ENCODE measurements at places on chromosomes 7 and 10.

GRCh38 chr7:150788474-150789269, 11.5 kb downstream of the TMEM176B start:
- peak; percentile 72 for DNase-seq

DNA sequence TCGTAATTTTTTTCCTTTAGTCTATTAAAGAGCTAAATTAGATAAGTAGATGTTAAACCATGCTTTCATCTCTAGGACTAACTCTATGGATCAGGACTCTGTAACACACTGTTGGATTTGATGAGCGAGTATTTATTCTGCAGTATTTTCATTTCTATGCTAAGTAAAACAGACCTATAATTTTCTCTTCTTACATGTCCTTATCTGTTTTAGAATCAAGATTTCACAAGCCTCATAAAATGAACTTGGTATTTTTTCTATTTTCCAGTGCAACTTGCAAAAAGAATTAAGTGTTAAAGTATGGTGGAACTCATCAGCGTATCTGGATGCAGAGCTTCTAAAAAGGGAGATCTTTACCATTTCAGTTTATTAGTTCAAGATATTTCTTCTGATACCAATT, 2.4 kb downstream of the CACUL1 start:
- no peak for DNase-seq

GRCh38 chr10:21814866-21815265, 188.7 kb downstream of the DNAJC1 start:
- DNase-seq: no peak

GRCh38 chr7:43014406-43014805, 82.2 kb downstream of the MRPL32 start:
- no peak for DNase-seq

GRCh38 chr7:112129655-112130323, 76.4 kb downstream of the DOCK4 start:
- peak; percentile 26 for DNase-seq

DNA sequence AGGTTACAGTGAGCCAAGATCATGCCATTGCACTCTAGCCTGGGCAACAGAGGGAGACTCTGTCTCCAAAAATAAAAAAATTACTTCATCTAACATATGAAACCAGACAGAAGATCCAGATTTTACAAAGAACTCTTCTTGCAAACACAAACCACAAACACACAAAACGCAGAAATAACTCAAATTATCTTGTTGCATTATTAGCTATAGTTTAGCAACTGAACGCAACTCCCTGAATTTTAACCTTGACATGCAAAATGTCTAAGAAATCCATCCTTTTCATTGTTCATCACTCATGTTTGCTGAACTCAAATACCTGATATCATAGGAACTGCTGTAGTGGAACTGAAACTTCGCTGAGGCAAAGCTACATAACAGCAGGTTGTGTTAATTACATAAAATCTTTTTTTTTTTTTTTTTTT, 64.1 kb downstream of the MICU1 start:
- no peak for DNase-seq

- DNase-seq: no peak
Measured at GRCh38 chr10:16886031-16886430, 68.8 kb upstream of the RSU1 start.

DNA sequence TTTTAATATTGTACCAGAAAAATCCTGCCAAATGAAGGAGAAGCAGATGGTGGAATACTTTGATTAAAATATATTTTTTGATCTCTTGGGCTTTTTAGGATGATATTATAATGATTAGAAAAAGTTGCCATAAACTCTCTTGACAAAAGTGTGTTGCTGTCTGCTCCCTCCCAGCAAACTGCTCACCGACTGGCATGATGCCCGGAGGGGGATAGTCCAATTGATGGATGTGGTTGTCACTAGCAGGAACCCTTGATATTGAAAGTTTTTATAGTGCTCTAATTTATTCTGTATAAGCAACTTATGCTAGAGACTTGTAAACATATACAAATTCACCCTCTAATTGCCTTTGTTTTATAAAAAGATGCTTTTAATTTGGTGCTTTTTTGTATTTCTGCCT, 114.0 kb downstream of the DNAH11 start:
- DNase-seq: no peak

GRCh38 chr10:86269332-86269731, 97.3 kb downstream of the GRID1 start:
- DNase-seq: no peak

GRCh38 chr7:10731253-10731773, 242.4 kb upstream of the PHF14 start:
- DNase-seq: no peak

GRCh38 chr10:7186387-7187018, 224.3 kb downstream of the SFMBT2 start:
- no peak for DNase-seq

DNA sequence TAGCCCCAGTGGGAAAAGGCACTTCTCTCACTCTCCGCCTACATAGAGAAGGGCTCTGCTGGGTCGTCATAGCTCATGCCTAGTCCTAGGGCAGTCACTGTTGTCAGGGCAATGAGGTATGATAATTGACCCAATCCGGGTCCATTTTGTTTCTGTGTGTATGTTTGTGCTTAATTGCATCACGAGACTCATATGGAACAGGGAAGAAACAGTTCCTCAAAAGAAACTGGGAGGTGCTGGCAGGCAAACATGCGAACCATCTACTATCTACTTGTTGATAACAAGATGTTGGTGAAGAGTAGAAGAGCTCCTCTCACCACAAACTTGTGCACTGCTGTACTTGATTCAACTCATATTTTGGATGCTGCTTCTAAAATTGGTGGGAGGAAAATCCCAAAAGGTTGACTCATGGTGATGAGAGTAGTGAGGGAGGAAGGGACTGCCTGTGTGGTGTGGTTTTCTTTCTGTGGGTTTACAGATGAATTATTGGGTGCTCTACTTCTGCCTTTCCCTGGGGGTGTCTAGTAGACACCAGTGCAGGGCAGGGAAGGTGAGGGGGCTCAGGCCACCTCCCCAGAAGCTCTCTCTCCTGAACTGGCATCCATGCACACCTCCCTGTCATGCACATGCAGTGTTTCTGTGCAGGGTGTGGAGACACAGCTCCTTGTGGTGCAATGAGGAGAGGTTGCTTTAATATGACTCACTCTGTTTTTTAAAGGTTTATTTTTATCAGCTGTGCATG, 29.4 kb downstream of the LSMEM1 start:
- DNase-seq: no peak

GRCh38 chr7:31744294-31744874, 57.4 kb downstream of the PPP1R17 start:
- peak; percentile 58 for DNase-seq

- no peak for DNase-seq
Measured at GRCh38 chr7:123023126-123023525, 27.6 kb upstream of the TAS2R16 start.

GRCh38 chr7:92758796-92759431, 77.5 kb downstream of the CDK6 start:
- no peak for DNase-seq

DNA sequence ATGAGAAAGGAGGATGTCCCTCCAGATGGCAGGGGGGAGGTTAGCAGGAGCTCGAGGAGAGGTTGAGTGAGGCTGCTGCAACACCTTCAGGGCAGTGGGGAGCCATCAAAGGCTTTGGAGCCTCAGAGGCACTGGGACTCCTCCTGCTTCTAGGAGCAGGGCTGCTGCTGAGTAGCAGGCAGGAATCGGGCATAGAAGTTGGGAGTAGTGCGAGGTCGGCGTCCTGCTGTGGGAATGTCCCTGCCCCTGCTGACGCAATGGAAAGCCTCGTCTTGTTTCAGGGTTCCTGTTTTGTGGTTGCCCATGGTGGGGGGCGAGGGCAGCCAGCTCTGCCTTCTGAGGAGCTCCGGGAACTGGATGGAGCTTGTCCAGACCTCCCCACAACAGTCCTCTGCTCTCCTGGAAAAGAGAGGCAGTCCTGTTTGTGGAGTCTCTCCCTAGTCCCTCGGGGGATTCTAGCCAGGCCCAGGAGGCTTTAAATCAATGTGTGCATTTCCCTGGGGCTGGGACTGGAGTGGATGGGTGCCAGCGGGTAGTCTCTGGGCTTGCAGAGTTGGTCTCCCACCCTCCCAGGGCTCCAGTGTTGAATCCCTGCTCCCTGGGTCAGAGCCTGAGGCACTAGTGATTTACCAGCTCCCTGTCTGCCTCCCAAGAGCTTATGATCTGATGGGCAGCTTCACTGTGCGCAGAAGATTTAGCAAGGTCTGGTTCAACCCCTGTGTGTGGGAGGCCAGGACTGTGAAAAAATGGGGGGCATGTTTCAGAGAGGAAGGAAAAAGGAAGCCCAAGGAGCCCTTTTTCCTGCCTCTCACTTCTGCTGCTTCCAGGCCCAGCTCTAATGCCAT, 98.7 kb upstream of the PPIF start:
- DNase-seq: peak; percentile 60

- peak; percentile 35 for DNase-seq
Measured at GRCh38 chr10:22335173-22335933, 9.9 kb upstream of the SPAG6 start.

GRCh38 chr10:33783557-33783956, 449.1 kb upstream of the NRP1 start:
- DNase-seq: no peak

DNA sequence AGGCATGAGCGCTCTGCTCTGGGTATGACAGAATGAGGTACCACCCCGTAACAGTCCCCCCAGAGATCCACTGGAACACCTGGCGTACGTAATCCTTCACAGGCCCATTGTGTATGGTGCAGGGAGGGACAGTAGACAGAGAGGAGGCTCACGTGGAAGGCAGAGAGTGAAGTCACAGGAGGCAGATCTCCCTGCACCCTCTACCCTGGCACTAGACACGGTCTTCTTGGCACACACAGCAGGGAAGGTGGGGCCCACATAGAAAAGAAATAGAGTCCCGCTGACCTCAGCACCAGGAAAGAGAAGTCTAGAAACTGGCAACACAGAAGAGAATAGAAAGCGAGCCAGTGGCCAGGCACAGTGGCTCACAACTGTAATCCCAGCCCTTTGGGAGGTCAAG, 51.9 kb downstream of the SLC29A4 start:
- DNase-seq: no peak

DNA sequence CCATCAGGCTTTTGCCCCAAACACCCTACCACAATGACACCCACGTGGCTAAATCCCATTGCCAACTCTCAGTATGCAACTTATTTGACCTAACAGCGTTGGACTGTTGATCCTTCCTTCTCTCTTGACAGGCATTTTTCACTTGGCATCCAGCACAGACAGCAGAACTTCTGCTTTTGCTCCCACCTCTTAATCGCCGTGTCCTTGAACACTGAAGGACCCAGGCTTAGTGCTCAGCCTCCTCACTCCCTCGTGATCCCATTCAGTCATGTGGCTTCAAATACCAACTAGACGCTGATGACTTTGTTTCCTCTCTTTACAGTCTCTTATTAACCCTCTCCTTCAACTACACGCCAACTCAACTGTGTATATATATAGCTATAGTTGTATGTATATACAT, 25.0 kb downstream of the ZFAND2A start:
- no peak for DNase-seq

DNA sequence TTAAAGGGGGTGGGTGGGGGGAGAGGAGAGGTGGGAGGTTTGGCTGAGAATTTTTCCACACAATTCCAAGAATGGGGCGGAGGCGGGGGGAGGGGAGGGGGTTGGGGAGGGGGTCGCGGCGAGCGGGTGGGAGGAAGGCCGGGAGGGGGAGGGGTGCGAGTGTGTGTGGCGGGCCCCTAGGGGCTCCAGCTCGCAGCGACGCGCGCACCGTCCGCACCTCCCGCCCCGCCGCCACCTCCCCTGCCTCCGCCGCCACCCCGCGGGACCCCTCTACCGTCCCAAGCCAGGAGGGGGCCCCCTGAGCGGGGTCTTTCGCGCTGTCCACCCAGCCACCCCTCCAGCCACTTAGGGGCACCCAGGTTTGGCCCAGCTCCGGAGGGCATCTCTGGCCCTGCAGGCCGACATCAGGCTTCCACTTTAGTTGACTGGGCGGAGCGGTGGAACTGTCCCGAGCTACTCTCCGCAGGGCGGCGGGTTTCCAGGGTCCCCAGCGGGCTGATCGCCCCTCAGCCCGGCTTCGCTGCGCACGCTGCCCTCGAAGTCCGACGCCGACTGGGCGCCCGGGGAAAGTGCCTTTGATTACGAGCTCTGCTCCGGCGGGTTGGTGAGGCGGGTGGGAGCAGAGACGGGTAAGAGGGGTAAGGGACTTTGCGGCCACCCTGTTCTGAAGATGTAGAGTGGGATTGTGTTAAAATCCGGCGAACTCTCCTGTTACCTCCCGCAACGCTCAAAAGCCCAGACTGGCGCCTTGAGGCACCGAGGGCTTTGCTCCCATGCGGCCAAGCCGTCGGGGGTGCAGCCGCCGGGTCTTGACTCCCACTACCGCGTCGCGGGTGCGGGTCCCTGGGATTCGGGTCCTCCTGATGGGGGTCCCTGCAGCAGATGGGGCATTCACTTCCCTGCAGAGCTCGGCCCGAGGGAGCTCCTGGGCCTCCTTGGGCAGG, 1.8 kb upstream of the VAX1 start:
- DNase-seq: no peak

DNA sequence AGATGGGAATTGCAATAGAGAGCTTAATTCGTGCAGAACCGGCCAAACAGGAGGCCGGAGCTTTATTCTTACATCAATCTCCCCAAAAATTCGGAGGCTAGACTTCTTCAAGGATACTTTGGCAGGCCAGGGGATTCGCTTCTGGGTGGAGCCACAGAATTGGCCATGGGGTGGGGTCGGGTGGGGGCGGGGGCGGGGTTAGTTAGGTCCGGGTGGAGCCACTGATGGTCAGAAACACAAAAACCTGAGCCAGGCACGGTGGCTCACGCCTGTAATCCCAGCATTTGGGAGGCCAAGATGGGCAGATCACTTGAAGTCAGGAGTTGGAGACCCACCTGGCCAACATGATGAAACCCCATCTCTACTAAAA, 87.5 kb downstream of the SEPTIN14 start:
- DNase-seq: no peak

DNA sequence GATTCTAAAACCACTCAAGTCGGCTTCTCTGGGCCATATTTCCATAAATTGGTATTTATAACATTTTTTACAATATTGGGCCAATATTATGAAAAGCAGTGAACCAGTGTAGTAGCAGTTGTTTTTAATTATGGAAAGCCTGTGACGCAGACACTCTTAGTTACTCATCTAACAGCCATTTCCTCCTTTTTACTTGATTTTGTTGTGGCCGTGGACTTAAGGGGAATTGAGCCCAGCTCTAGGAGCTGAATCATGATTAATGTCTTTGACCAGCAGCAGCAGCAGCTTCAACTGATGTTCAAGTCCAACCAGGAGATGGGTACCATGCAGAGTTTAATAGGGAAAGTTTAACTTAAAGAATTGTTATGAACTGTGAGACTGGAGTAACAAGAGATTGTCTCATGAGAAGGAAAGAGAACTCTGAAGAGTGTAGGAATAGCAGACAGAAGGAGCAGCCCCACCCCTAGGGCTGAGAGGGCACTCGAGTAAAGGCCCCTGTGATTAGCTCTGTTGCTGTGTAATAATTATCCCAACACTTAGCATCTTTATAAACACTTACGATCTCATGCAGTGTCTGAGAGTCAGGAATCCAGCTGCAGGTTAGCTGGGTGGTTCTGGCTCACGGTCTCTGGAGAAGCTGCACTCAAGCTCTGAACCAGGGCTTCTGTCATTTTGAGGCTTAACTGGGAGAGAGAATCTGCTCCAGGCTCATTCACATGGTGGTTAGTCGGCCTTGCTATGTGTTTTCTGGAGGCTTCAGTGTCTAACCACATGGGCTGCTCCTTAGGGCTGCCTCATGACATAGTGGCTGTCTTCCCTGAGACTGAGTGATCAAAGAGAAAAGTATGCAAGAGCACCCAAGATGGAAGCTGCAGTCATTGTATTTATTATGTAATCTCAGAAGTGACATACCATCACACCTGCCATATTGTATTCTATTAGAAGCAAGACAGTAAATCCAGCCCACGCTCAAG, 4.6 kb downstream of the LANCL2 start:
- no peak for DNase-seq

All from uterus (tissue), 4 donors.